Thoracic aorta (tissue), 2 donors: ENCODE measurements at places on chromosomes 4 and X.

GRCh38 chr4:87732033-87732765, 67.2 kb upstream of the IBSP start:
- no peak for DNase-seq

- no peak for DNase-seq
Observed at GRCh38 chrX:43949669-43950068, 23.5 kb downstream of the NDP start.

DNA sequence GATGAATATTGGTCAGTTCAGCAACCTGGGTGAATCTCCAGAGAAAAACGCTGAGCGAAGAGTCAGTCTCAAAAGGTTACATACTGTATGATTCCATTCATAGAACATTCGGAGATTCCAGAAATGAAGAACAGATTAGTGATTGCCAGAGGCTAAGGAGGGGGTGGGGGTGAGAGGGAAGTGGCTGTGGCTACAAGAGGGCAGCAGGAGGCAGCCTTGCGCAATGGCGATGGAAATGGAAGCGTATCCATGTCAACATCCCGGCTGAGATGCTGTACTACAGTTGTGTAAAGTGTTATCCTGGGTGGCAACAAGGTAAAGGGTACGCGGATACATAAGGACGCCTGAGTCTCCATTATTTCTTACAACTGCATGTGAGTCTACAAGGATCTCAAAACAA, 18.0 kb downstream of the LYAR start:
- DNase-seq = no peak

- no peak for DNase-seq
Observed at GRCh38 chr4:146232131-146232722, 17.9 kb downstream of the REELD1 start.

DNA sequence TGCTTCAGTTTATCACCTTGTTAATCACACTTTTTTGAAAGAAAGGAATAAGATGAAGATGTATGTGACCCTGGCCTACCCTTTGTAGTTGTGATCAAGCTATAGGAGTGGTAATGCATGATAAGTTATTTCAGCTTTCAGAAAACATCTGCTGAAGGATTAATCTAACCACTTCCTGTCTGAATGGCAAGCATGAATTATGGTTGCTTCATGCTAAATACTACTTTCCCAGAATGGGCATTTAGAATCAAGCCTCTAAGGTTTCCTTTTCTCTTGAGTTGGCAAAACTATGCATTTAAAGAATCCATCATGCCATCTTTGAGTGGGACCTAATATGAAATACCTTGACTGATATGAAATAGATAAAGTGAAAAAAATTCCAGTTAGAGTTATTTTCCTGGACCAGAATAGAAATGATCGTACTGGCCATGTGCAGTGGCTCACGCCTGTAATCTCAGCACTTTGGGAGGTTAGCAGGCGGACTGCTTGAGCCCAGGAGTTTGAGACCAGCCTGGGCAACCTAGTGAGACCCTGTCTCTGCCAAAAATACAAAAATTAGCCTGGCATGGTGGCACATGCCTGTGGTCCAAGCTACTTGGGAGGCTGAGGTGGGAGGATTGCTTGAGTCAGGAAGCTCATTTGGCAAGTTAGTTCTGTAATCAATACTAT, 59.1 kb downstream of the ANXA3 start:
- DNase-seq = no peak

- no peak for DNase-seq
Observed at GRCh38 chr4:29013341-29013740, 1706.8 kb upstream of the PCDH7 start.

DNA sequence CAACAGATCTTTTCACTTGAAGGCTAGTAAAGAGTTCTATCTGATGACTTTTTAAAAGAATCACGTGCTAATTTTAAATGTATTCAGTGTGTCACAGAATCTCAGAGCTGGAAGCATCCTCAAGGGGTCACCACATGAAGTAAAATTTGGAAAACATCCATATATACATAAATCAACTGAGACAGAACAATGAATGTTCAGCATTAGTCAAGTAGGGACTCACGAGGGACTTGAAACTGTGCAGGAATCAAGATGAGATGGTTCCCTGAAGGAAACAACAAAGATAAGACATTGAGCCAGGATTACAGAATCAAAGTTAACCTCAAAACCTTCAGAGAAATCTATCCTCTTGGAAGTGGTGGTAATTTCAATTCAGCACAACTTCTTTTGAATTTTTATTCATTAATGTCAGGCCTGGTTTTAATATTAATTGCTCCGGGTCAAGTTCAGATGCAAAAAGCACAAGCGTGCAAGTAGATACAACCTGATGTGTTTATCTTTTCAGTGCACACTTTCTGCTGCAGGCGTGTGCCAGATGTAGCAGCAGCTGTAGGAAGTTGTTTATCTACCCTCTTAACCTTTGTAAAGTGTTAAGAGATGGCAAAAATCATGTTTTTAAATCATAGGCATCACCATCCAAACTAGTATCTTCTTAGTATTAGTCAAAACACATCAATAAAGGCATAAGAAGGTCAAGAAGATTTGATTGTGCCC, 87.7 kb upstream of the SRD5A3 start:
- DNase-seq = no peak

DNA sequence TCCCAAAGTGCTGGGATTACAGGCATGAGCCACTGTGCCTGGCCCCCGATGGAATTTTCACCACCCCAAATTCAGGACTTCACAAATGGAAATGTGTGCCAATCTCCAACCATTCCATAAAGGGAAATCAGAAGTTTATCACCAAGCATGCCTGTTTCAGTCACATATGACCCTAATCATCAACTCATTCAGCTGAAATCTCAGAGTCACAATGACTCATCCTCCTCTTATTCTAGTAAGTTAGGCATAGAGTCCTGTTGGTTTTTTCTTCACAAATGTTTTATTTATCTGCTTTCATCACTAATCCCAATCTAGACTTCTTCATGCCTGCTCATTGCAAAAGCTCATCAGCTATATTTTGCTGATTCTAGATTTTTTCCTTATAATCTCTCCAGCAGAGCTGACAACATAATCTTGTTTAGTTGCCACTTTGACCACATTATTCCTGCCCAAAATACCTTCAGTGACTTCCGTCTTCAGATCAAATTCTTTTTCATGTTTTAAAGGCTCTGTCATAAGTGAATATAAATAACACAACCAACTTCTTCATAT, 83.3 kb downstream of the SLC7A11 start:
- no peak for DNase-seq
